ENCODE measurements at places on chromosomes 3 and 15. TPM values are rescaled to one million over a fixed set of nuclear protein-coding genes. Genes with fewer than 3 reads are reported as not detected.
A peak's percentile ranks its signal among the peaks of the same experiment; 100 is the strongest.

DNA sequence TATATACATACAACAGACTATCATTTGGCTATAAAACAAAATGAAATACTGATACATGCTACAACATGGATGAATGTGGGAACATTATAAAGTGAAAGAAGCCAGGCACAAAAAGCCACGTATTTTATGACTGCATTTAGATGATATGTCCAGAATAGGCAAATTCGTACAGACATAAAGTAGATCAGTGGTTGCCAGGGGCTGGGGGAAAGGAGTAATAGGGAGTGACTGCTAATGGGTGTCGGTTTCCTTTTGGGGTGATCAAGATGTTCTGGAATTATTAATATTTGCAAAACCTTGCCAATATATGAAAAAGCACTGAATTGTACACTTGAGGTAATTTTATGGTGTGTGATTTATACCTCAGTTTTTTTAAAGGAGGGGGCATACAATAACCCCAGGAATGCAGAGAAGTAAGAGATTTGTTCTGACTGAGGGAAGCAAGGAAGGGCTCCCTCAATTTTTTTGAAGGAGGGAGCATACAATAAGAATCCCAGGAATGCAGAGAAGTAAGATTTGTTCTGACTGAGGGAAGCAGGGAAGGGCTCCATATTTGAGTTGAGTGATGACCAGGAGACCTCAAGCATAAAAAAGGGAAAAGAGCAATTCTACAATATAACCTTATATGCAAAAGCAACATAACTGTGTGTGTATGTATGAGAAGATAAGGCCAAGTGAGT lies 6.2 kb downstream of the PSMD6 start:
- no peak overlapping the region for H3K4me3 ChIP-seq
- DNase-seq: no peak
- peaks cover 59% of the 10 kb centered on the region for H3K36me3 ChIP-seq
- H3K4me1 ChIP-seq: peaks cover 30% of the 10 kb centered on the region
- no peaks in the 10 kb centered on the region for H3K27me3 ChIP-seq
- peak overlapping the region; percentile 9 for H3K27ac ChIP-seq

- no peaks in the 10 kb centered on the region for H3K27me3 ChIP-seq
- H3K27ac ChIP-seq: no peak overlapping the region
- no peak for DNase-seq
- H3K4me3 ChIP-seq: no peak overlapping the region
Measured at GRCh38 chr3:13042715-13043271, 30.4 kb downstream of the IQSEC1 start.

DNA sequence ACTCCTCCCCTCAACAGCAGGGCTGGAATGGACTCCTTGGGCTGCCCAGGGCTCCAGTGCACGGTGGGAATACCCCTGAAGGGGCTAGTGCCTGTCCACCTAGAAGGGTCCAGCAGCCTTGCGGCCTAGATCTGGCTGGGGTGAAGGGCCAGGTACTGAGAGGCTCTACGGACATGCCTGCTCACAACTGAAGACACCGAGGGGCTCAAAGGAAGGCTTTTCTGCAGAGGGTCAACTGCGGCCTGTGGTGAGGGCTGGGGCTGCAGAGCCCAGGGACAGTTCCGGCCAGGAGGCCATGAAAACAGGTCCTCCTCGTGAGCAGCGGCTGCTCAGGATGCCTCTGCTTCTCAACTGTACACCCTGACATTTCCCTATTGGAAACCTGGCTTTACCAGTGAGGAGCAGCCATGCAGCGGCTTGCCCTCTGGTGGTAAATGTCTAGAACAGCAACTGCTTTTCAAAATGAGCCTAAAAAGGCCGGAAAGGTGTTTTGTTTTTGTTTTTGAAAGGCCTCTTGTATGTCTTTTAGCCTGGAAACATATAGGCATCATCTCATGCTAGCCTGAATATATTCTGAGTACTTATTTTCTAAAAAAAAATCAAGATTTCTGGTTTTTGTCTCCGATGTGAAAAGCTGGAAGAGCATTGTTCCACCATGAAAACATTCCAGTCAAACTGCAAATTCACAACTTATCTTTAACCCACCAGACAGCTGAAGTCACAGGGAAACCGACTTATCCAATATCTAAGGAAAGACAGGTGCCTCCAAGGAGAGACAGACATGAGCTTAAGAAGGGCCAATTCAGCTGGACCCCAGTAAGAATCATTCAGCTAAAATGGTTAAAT lies 163.4 kb downstream of the KLF13 start:
- H3K27me3 ChIP-seq: no peaks in the 10 kb centered on the region
- peaks cover 58% of the 10 kb centered on the region for H3K4me1 ChIP-seq
- H3K27ac ChIP-seq: peak overlapping the region; percentile 15

UCN2 gene
- total RNA-seq: not detected

GP5 gene
- total RNA-seq: 0.53 TPM

CD200 gene
- 3.6 TPM for total RNA-seq

DNA sequence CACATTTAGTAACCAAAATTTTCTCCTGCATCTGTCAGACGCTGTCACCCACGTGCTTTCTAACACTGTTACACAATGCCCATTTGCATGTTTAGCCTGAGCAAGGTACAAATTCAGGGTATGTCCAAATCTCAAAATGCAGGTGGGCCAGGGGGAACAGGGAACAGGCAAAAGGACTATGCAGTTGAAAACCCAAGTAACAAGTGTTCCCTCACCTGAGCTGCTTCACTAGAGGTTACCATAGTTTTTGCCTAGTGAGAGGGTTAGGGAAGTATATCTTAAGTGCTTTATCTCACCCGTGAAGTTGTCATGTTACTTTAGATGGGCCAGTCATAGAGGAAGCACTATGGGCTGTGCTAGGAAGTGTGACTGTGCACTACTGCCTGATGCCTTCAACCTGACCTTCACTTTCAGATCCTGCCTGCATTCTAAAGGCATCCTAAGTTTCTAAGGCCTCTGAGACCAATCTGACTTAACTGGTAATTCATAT lies 6.0 kb upstream of the TMEM87A start:
- H3K36me3 ChIP-seq: peaks cover 8% of the 10 kb centered on the region
- H3K27ac ChIP-seq: peak overlapping the region; percentile 30
- peaks cover 28% of the 10 kb centered on the region for H3K4me1 ChIP-seq
- no peak for DNase-seq

GRCh38 chr15:87707071-87707470 lies 549.5 kb downstream of the NTRK3 start:
- H3K27ac ChIP-seq: no peak overlapping the region
- H3K4me1 ChIP-seq: no peaks in the 10 kb centered on the region
- no peaks in the 10 kb centered on the region for H3K27me3 ChIP-seq
- no peak overlapping the region for H3K4me3 ChIP-seq

GRCh38 chr3:15171096-15171495 lies 35.0 kb upstream of the CAPN7 start:
- no peak for DNase-seq
- H3K27ac ChIP-seq: no peak overlapping the region
- peaks cover 7% of the 10 kb centered on the region for H3K4me1 ChIP-seq
- H3K4me3 ChIP-seq: no peak overlapping the region
- H3K36me3 ChIP-seq: no peaks in the 10 kb centered on the region
- peaks cover 26% of the 10 kb centered on the region for H3K27me3 ChIP-seq

- H3K27me3 ChIP-seq: no peaks in the 10 kb centered on the region
- no peak for DNase-seq
- H3K4me1 ChIP-seq: no peaks in the 10 kb centered on the region
- H3K36me3 ChIP-seq: no peaks in the 10 kb centered on the region
- no peak overlapping the region for H3K4me3 ChIP-seq
- no peak overlapping the region for H3K27ac ChIP-seq
Measured at GRCh38 chr3:76479161-76479650, 560.7 kb upstream of the ROBO2 start.

GRCh38 chr3:193744822-193745684 lies 152.0 kb downstream of the OPA1 start:
- no peak overlapping the region for H3K4me3 ChIP-seq
- H3K27me3 ChIP-seq: peaks cover 35% of the 10 kb centered on the region
- no peak for DNase-seq
- H3K36me3 ChIP-seq: no peaks in the 10 kb centered on the region

DNA sequence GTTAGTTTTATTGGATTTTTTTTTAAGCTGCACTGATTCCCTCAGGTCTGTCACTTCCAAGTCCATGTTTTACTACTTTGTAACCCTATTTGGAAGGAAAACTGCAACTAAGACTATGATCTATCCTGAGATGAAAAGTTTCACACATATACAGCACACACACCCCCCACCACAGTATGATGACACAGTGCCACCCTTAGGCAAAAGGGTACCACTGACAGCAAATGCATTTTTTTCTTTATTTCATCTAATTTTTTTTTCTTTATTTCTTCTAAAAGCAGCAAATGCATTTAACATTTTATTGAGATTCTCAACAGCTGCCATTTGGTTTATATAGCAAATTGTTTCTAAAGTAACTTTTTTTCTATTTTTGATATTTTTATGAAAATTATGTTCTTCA lies 21.2 kb downstream of the NGRN start:
- peaks cover 2% of the 10 kb centered on the region for H3K27me3 ChIP-seq
- H3K36me3 ChIP-seq: no peaks in the 10 kb centered on the region
- H3K27ac ChIP-seq: no peak overlapping the region
- DNase-seq: peak; percentile 57

DNA sequence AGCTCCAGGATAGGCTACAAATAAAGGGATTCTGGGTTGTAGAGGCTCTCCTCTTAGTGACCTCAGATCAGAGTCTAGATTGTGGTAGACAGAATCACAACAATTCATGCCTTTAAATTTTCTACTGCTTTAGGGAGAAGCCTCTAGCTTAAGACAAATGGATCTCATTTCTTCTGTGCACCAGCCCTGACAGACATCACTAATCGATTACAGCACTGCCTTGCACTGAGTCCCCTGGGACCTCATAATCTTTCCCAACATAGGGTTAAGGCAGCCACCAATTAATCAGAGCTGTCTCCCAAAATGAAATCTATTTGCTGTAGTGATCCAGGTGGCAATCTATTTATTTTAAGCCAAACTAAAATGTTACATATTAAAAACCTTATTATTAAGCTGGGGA lies 436.5 kb upstream of the WNT5A start:
- H3K4me1 ChIP-seq: no peaks in the 10 kb centered on the region
- no peak for DNase-seq
- no peak overlapping the region for H3K4me3 ChIP-seq
- H3K27me3 ChIP-seq: no peaks in the 10 kb centered on the region

DNA sequence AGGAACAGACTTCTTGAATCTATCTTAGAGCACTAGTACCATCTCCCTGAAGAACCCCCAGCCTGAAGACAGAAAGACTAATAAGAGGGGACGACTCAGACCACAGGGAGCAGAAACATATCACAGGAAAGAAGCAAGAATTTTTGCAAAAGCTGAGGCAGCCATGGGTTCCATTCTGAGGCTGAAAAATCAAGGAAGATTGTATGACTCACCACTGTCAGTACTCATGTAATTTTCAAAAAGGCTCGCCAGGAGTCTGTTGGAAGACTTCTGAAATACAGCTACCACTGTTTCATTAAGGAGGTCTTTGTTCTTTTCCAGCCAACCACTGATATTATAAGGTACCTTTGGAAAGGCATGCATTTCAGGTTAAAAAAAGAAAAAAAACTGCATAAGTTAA lies 47.5 kb downstream of the MYH15 start:
- H3K27ac ChIP-seq: no peak overlapping the region
- no peak overlapping the region for H3K4me3 ChIP-seq
- no peaks in the 10 kb centered on the region for H3K4me1 ChIP-seq
- H3K36me3 ChIP-seq: peaks cover 2% of the 10 kb centered on the region
- DNase-seq: no peak
- H3K27me3 ChIP-seq: peaks cover 7% of the 10 kb centered on the region

ARRDC4 gene
- total RNA-seq: not detected

ACKR2 gene
- total RNA-seq: 2.3 TPM

DNA sequence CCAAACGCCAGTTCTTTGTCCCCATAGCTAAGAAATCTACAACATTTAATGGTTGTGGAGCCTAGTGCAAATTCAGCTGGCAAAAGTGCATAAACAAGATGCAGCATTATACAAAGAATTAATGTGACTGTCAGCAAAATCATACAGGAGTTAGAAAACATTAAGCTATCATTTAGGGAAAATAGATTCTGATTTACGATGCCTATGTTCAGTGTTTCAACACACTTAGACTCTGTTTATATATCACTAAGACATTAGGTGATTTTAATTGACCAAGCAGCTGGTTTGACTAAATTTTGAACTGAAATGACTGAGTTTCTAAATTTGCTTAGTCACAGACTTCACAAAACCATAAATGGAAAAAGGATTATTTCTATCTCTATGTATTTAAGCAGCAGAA lies 1076.8 kb downstream of the TBL1XR1 start:
- DNase-seq: no peak
- H3K27me3 ChIP-seq: no peaks in the 10 kb centered on the region
- no peak overlapping the region for H3K4me3 ChIP-seq
- no peaks in the 10 kb centered on the region for H3K36me3 ChIP-seq
- H3K27ac ChIP-seq: no peak overlapping the region

- H3K27me3 ChIP-seq: no peaks in the 10 kb centered on the region
- H3K4me3 ChIP-seq: no peak overlapping the region
- H3K4me1 ChIP-seq: no peaks in the 10 kb centered on the region
- no peaks in the 10 kb centered on the region for H3K36me3 ChIP-seq
- no peak for DNase-seq
- H3K27ac ChIP-seq: no peak overlapping the region
Measured at GRCh38 chr3:168884353-168884903, 779.1 kb downstream of the MECOM start.

DNA sequence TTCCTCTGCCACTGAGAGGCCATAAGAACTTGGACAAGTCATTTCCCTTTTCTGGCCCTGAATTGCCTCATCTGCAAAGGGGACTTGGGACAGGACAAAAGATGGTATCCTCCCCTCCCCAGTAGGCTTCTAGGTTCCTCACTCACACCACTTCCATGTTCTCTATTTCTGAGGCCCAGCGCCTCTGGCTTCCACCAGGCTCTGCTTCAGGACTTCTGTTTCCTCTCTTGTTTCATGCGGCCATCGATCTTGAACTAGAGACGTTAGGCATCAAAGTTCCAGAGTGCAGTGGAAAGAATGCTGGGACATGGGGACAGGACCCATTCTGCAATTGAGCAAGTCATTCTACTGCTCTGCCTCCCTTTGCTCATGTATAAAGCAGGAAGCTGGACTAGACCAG lies 1.7 kb downstream of the TM4SF4 start:
- no peaks in the 10 kb centered on the region for H3K36me3 ChIP-seq
- H3K4me1 ChIP-seq: peaks cover 11% of the 10 kb centered on the region
- peaks cover 35% of the 10 kb centered on the region for H3K27me3 ChIP-seq
- H3K27ac ChIP-seq: no peak overlapping the region
- no peak overlapping the region for H3K4me3 ChIP-seq

WNT7A gene
- not detected for total RNA-seq

DNA sequence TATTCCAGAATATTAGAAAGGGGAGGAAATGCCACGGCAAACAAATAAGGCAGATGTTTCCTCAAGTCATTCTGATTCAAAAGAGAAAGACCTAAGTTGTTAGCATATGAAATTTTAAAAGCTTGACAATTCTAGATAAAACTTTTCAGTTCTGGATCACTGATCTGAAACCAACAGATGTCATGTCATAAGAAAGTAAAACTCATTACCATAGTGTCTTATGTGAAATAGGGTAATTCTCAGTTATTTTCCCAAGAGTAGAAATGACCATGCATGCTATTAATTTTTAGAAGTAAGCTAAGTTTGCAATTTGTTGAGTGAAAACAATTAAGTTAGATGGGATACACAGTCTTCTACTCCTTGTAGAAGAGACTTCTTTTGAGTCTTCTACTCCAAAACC lies 630.3 kb downstream of the NAALADL2 start:
- no peak overlapping the region for H3K4me3 ChIP-seq
- DNase-seq: no peak
- no peak overlapping the region for H3K27ac ChIP-seq

Data from activated CD8-positive, alpha-beta memory T cell treated with anti-CD3 and anti-CD28 coated beads, Interleukin-2, amount 10 ng/mL, durations not matched to agents 7 days and 5 days (primary cell).